ENCODE measurements at places on chromosomes 11 and 22.

- peak; percentile 30 for DNase-seq
These were observed 442 bp downstream of the COPB1 start for GRCh38 chr11:14499178-14499559.

GRCh38 chr22:36330655-36331305 lies 57.0 kb downstream of the MYH9 start:
- DNase-seq: peak; percentile 35

DNA sequence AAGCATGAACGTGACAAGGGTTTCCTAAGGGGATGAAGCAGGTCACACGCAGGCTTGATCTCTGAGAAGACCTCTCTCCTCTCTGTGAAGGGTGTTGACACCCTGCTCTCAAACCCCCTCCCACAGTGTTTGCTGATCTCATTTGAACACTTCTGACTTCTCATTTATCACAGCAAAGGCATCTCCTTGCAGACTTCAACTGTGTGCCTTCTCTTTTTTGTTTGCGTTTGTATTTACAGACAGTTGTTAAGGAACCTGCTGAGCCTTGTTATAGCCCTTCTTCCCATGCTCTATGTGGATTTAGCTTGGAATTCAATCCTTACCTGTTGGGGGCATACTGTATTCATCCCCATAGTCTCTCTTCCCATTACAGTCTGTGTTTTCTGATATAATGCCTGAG lies 206.5 kb downstream of the NELL1 start:
- no peak for DNase-seq

DNA sequence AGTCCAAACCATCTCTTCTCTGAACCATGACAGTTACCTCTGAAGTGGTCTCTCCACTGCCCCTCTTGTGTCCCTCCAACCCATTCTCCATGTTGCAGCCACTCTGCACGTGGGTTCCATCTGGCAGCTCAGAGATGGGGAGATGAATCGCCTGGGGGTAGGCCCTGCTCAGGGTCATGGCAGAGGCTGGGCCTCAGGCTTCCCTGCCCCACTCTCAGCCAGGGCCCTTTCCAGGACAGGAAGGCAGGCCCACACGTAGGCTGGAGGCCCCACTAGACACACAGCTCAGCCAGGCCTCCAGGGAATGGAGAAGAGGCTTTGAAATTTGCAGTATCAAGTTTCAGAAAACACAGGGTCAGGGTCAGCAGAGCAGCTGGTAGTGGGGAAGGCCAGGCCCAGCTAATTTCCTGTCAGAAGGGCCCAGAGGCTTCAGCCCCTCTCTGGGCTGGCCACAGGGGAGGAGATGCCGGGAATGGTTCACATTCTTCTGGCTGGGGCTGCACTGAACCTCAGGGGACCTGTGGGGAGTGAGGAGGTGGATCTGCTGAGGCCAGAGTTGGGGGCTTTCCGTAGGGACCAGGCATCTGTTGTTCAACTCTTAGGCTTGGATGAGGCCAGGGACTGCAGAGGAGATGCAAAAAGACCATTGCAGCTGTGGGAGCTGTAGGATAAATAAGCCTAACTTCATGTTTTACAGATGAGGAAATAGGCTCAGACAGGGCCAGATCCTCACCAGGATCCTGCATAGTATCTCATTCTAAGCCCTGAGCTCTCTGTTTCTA lies 101.6 kb downstream of the SWAP70 start:
- DNase-seq: no peak

GRCh38 chr22:21762712-21763581 lies 27.4 kb upstream of the YPEL1 start:
- no peak for DNase-seq

GRCh38 chr11:112306230-112306629 lies 45.6 kb upstream of the PLET1 start:
- no peak for DNase-seq

- DNase-seq: no peak
These were observed 21.7 kb downstream of the PTPN5 start for GRCh38 chr11:18769802-18770456.

DNA sequence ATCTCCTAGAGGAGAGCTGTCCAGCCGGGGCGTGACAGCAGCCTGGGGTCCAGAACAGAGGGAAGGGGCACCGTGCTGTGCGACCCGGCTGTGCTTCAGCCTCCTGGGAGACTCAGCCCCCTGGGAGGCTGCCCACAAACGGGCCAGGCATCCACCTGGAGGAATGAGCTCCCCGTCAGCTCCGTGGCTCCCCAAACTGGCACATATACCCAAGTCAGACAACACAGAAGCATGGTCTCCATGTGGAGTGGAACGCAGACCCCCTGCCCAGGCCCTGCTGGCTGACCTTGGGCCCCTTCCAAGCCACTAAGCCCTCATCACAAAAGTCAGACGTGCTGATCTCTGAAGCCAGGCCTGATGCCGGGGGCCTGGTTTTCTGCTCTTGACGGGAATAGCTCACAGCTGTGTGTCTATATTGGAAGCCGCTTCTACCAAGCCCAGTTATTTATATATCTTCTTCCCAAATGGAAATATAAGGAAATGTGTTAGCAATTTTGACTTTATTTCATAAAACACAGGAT lies 91.7 kb downstream of the BRD1 start:
- DNase-seq: no peak

DNA sequence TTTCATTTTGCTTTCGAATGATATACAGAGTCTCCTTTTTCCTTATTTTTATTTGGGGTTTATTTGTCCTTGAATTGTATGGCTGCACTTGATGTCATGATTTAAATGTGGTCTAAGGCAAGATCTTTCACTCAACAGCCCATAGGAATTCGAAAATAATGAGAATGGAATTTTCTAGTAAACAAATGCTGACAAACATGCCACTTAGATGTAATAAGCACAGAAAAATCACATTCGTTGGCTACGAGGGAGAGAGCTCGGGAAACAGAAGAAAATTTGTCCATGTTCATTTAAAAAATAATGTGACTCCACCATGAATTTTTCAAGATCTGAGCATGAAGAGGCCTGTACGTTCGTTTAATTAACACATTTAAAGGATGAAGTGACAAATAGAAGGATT lies 73.0 kb downstream of the BLID start:
- no peak for DNase-seq

DNA sequence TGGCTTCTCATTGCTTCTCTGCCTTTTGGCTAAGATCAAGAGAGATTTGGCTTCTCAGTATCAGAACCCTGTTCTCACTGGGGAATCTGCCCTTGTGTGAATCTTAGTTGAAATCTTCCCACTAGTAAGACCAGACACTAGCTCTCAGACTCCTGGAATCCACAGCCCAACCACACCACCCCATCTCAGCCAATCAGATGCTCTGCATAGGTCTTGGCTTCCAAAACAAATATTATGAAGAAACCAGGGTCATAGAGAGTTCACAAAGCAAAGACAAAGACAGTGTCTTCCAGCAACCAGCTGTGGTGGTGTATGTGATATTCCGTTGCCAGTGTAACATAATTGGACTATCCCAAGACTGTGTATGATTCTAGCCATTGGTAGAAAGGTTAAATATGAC lies 5.4 kb downstream of the OR8B12 start:
- no peak for DNase-seq

DNA sequence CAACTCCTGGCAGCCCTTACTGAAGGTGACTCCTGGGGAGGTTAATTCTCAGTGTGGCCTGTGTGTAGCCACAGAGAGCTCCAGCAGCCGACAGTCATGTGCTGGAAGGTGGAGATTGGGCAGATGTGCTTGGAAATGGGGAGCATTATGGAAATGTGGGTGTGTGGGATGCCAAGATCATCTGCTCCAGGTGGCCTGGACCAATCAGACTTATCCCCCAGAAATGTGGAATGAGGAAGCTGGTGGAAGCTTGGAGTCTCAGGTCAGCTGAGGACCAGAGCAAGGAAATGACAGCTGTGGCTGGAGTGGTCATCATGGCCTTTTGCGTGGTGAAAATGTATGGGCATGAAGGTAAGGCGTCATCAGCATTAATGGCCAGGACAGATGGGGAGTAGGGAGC lies 234.0 kb downstream of the MIAT start:
- DNase-seq: no peak

- peak; percentile 86 for DNase-seq
These were observed 15.5 kb upstream of the UPK3A start for GRCh38 chr22:45268958-45269844.

- DNase-seq: peak; percentile 96
These were observed at the start of gene SNX32 for GRCh38 chr11:65833297-65834030. TSS of gene SNX32 (plus strand) at chr11:65833963. CDS start at chr11:65834066, 103 bp downstream.

- DNase-seq: no peak
These were observed at the start of gene OR4D10 for GRCh38 chr11:59473015-59473414. TSS of gene OR4D10 (plus strand) at chr11:59473315. CDS start at chr11:59477430, 4,115 bp downstream.

GRCh38 chr11:60774726-60775125 lies 10.4 kb upstream of the MS4A10 start:
- no peak for DNase-seq

- DNase-seq: no peak
These were observed 39.7 kb upstream of the GALNT18 start for GRCh38 chr11:11661326-11662040.

- no peak for DNase-seq
These were observed 571 bp downstream of the P2RX6 start for GRCh38 chr22:21015466-21016006.

- peak; percentile 23 for DNase-seq
These were observed 33.9 kb downstream of the PRDM11 start for GRCh38 chr11:45180179-45180847.

DNA sequence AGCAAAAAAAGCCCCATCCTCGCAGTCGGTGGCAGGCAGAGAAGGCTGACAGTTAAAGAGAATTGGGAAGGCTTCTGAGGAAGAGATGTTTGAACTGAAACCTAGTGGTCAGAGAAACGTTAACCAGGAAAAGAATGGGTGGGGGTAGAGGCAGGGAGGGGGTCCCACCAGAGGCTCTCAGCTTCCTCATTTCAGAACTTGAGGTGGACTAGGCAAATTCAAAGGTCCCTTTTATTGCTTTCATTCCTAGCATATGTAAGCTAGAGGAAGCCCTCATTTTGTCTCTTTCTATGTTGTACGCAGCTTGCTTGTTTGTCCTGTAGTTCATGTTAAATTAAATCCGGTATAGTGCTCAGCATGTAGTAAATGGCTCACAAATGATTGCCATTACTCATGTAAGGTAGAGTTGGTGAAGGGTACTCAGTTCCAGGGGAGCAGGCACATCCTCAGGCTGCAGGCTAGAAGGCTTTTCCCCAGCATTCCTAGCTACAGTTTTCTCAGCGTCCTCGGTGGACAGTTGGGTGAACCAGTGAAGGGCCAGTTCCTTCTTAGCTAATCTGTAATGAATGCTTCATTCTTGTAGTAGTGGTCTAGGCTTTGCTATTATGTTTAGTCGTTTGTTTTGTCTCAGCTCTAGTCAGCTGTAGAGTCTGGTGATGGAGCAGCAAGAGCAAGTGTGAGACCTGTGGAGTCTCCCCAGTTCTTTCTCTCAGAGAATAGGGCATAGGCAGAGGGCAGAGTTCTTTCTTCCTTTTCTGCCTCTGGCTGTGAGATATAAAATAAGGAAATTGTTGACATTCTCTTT lies 58.6 kb downstream of the UVRAG start:
- peak; percentile 30 for DNase-seq

DNA sequence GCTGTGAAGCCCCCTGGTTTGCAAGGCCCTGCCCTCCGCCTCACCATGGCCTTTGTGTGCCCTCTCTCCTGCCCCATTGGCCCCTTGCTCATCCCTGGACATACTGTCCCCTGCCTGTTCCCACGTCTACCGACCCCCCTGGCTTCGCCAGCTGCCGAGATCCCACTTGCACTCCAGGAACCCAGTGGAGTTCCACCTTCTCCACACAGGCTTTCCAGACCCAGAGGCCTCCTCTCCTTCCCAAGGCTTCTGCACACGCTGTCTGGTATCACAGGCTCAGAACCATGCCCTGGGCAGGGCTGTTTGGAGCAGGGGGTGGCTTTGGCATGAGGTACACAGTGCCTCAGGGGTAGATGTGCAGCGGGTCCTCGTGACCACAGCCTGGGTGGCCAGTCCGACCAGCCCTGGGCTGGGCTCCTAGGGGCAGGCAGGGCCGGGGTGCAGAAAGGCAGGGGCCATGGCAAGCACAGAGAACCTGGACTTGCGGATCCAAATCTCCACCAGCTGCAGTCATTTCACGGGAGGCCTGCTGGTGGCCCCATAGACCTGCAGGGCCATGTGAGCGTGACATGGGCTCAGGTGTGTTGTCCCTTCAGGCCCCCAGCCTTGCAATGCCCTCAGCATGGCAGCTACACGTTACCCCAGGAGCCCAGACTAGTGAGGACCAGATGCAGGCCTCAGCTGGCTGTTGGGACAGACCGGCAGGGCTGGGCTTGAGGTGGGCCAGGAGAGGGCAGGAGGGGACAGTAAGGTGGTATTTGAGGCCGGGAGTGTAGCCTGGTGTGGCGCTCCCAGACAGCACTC lies 9.5 kb downstream of the GRK2 start:
- no peak for DNase-seq

All from suppressor macrophage treated with lipopolysaccharide for 4 hours (primary cell).